ENCODE measurements at places on chromosomes 3 and 15.

DNA sequence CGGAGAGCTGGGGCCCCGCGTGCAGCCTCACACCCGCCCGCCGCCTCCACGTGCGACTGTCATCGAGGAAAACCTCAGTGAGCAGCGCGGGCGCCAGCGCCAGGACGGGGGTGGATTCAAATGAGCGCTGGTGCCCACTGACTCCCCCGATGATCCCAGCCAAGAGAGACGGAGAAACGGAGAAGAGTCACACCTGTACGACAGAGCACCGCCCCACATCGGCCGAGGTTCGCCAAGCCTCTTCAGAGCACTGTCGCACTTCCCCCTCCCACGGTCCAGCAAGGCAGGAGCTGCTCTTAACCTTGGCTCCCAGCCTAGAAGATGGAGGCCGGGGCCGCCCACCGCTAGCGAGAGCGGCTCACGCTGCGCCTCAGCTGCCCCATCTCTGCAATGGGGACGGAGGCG, 130.9 kb upstream of the IQSEC1 start:
- no peak for DNase-seq

DNA sequence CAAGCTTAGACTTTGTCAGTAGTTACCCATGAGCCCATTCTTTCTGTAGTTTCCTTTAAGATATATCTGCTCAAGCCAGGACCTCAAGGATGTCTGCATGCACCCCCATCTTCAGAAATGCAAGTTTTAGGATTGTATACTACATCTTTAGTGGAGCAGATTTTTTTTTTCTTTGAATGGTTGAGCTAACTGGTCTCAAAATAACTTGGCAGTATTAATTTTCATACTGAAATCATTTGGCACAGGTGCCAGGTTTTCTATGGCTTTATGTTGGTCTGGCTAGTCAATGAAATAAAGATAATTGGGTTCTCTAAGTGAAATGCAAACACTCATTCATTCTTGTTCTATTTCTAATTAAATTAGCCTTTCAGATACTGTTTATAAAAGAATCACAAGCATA, 108.9 kb downstream of the ATG7 start:
- no peak for DNase-seq

GRCh38 chr3:171309906-171310359, 150.3 kb downstream of the TNIK start:
- DNase-seq: no peak

GRCh38 chr15:57171426-57171825, 204.9 kb upstream of the CGNL1 start:
- DNase-seq: no peak

DNA sequence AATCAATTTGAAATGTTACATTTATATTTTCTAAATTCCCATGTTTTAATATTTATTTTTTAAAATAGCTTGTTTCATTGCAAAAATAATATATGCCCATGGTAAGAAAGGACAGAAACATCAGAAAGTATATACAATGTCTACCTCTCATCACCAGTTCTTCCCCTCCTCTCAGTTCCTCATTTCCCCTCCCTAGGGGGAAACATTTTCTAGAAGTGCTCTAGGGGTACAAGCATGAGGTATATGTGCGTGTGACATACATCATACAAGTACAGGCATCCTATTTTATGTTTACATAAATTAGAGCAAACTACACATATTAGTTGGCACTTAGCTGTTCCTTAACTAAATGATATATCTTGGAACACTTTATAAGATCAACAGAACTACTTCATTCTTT, 189.3 kb upstream of the VEPH1 start:
- no peak for DNase-seq

Measured in T-helper 17 cell (primary cell).